NCI-H446 (cell line): ENCODE measurements at places on chromosomes 1 and 21.

- no peak for DNase-seq
These were observed 24.7 kb upstream of the LAMC1 start for GRCh38 chr1:182998482-182998881.

DNA sequence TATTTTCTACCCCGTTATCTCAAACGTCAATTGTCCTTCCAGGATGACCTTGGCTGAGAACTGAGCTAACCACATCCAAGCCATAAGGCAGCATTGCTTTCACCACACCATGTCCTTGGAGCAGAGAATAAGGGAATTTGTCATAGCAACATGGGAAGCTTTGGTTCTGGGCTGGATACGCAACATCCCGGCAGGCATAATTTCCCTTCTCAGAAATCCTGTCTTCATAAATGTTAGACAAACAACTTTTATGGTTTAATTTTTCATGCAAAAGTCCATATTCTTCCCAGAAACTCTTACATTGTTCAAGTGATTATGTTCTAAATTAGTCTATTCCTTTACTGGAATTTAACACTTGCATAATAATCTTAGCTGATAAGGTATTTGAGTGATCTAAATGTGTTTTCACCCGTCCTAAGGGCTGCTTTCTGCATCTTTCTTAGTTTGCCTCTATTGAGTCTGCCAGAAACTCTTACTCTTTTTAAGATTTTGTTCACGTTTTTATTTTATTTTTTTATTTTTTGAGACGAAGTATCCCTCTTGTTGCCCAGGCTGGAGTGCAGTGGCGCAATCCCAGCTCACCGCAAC lies 51.8 kb downstream of the KCNJ15 start:
- DNase-seq, result no peak

GRCh38 chr1:212030936-212031528 lies 4.3 kb downstream of the INTS7 start:
- DNase-seq, result no peak

- no peak for DNase-seq
These were observed 20.5 kb upstream of the PTGS2 start for GRCh38 chr1:186700722-186701121.

GRCh38 chr1:242005866-242006535 lies 7.1 kb upstream of the MAP1LC3C start:
- DNase-seq, result no peak

GRCh38 chr1:152858062-152858461 lies 1.7 kb upstream of the LCE7A start:
- no peak for DNase-seq
